ENCODE measurements at places on chromosomes 6 and 20.

GRCh38 chr6:25464225-25464624, 185.1 kb downstream of the CARMIL1 start:
- DNase-seq: no peak

- no peak for DNase-seq
Measured at GRCh38 chr20:1891263-1892118, 3.7 kb upstream of the SIRPA start.

- DNase-seq: no peak
Measured at GRCh38 chr6:42819803-42820511, 38.1 kb downstream of the BICRAL start.

DNA sequence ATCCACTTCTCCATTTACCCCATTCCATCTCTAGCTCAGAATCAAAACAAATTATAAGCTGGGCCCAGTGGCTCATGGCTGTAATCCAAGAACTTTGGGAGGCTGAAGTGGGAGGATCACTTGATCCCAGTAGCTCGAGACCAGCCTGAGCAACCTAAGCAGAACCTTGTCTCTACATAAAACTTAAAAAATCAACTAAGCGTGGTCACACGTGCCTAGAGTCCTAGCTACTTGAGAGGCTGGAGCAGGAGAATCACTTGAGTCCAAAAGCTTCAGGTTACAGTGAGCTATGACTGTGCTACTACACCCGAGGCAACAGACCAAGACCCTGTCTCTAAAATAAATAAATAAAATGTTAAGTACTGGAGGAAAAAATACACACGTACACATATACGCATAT, 74.7 kb upstream of the RUNX2 start:
- DNase-seq: no peak

DNA sequence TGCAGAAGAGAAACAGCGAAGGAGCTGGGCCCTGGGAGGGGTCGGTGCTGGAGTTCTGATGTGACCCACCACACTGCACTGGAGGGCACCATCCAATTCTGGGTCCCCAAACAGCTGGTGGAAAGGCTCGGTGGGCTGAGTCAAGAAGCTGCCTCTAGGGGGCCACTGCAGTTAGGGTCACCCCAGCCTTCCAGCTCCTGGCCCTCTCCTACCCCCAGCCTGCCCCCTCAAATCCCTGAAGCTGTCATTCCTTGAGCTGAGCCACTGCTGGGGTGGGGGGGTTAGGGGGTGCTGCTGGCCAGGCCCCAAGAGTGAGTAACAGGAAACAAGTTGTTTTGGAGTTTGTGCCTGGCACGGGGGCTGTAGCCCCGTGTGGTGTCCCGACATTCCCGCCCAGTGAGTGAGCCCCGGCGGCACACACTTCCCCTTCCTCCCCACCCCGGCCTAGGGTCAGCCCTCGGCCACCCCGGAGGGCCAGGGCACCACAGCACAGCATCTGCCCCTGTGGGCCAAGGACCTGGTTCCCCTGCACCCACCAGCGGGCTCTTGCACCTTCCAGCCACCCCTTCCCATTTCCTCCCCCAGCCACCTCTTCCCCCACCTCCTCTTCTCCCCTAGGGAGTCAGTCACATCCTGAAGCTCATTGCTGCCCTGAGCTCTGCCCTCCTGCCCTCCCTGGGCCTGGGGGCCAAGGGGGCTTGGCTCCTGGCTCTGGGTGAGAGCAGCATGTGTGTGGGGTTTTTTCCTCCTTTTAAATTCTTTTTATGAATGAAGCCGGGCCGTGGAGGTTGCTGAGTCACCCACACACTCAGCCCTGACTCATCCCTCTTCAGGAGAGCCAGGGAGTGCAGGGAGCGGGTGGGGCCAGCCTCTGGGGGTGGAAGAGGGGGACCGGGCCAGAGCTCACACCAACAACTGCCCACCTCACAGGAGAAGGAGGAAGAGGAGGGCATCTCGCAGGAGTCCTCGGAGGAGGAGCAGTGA, 4.6 kb downstream of the SMIM29 start:
- peak; percentile 93 for DNase-seq

DNA sequence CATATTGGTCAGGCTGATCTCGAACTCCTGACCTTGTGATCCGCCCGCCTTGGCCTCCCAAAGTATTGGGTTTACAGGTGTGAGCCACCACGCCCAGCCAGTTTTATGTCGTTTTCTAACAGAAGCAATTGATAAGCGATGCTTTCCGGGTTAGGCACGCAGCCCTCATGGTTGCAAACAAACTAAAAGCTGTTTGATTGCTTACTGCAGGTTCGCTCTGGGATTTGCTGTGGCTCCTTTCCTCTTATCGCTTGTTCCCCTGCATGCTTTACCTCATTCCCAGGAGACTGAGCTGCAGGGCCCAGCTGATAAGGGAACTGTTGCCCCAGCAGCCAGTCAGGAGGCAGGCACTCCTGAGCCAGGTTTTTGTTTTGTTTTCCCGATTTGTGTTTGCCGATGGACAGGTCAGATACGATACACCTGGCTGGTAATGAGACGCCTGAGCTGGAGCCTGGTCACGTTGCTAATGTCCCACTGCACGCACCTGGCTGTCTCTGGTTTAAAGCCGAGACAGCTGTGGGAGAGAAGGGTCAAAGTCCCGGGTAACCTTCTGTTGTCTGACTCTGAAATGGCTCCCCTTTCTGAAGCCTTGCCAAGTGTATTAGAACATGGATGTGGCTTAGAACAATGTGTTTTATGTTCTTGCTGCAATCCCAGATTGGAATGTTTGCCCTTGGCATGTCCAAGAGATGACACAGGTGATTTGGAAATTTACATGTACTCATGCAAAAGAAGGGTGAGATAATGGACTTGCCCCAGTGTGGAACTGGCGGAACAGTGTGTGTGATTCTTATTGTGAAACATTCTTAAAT, 19.9 kb downstream of the DSP start:
- DNase-seq: no peak

DNA sequence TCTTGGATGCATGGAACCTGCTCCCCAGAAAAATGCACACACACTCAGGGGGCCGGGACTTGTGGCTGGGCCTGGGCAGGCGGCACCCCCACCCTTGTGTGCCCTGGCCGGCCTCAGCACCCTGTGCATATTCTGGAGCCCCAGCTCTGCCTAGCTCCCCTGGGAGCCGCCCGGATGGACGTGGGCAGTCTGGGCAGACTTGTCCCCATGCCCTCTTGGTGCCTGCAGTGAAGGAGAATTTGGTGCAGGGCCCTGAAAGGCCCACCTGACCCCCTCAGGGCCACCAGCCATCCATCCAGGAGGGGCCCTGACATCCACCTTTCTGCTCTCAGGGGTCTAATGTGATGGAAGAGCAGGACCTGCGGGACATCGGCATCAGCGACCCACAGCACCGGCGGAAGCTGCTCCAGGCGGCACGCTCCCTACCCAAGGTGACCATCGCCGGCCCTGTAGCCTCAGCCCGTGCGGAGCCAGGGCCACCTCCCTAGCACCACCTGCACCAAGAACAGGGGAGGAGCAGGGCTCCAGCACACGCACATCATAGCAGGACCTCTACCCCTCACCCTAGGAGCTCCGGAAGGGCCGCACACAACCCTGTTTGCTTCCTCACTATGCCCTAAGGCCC, 62.8 kb downstream of the TCP11 start:
- no peak for DNase-seq

GRCh38 chr6:26494117-26494516, 6.0 kb upstream of the BTN1A1 start:
- DNase-seq: no peak
